ENCODE measurements at places on chromosomes 2 and 18.

DNA sequence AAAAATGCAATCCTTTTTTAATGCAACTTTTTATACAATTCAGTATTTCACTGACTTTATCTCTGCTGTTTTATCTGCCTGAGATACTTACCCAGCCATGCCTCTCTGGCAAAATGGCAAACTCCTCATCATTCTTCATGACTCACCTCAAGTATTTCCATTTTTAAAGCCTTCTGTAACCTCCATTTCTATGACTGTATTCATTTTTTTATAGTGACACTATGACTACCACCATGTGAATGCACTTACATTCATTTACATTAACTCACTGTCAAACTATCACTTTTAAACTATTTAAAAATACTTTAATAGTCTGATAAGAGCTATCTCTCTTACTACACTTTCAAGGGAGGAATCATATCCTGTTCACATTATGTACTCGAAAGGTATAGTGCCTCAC lies 99.4 kb upstream of the SCN7A start:
- DNase-seq = no peak

- DNase-seq = no peak
These were observed 21.5 kb upstream of the TXNL4A start for GRCh38 chr18:80009661-80010550.

GRCh38 chr2:241211276-241211675 lies 22.8 kb downstream of the ANO7 start:
- DNase-seq = no peak

- DNase-seq = no peak
These were observed 447.2 kb upstream of the TNP1 start for GRCh38 chr2:217307023-217307422.

DNA sequence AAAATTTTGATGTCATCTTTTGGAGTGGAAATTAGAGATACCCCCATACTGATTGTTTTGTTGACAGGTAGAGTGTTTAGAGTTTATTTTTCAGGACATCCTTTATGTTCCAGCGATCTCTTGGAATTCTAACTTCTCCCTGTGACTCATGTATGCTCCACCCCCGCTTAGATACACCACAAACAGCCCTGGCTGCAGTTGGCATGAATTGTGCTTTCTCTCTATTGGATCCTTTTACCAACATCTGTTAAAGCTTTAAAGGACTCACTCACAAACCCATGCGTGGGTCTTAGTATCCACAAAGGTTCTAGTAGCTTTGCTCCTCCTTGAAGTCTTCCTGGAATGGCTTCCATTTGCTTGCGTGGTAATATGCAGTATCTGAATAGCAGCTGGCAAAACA lies 409.5 kb upstream of the POU3F3 start:
- no peak for DNase-seq

DNA sequence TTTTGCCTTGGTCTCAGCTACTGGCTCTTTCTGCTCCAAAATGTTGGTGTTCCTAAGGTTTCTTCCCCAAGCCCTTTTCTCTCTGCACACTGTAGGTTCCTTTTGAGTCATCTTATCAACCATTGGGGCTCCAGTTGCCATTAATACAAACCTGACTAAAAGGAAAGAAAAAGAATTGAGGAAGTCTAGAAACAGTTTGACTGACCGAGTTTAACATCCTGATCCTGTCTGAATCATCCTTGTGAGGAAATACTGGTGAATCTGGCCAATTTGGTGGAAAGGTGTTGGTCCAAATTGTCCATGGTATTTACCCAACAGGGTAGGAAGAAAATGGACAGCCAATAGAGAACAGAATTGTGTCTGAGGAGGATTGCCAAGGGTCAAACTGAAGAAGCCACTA lies 38.3 kb downstream of the CRYGD start:
- DNase-seq = no peak

- DNase-seq = no peak
These were observed 22.6 kb upstream of the ID2 start for GRCh38 chr2:8659092-8659734.
